ENCODE measurements at places on chromosomes 2 and 18.

DNA sequence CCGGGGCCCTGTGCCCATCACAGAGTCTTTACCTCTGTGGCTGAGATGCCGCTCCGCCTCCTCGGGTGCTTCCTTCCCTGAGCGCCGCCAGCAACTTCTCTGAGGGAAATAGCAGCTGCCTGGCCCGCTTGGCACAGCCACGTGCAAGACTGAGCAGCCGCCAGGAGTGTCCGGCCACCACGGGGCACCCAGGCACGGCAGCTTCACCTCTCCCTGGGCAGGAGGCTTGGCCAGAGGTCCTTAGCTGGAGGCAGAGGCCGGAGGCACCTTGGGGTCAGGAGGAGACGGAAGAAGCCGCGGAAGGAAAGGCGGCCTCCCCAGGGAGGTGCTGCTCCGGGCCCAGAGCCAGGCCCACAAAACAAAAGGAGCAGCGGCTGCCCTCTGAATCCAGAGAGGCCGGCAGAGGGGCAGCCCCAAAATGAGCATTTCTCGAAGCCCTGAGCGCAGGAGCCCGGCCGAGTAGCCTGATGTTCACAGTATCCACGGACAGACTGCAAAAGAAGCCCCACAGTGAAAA, 6.0 kb upstream of the LIMS2 start:
- DNase-seq, result no peak

DNA sequence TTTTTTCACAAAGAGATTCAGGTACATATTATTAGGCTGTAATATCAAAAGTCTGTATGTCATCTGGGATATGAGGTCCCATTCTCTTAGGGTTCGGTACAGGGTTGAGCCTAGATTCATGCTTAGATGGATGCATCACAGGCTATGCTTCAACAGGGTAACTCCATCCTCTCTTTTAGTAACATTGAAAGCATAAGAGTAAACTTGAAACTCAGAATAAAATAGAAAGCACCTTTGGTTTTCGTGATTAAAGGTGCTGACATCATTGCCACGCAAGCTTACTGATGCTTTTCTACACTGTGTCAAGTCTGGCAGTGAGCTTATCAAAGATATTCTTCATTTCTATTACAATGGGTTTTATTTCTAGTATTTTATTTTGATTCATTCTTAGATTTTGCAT, 419.1 kb upstream of the DSEL start:
- no peak for DNase-seq

DNA sequence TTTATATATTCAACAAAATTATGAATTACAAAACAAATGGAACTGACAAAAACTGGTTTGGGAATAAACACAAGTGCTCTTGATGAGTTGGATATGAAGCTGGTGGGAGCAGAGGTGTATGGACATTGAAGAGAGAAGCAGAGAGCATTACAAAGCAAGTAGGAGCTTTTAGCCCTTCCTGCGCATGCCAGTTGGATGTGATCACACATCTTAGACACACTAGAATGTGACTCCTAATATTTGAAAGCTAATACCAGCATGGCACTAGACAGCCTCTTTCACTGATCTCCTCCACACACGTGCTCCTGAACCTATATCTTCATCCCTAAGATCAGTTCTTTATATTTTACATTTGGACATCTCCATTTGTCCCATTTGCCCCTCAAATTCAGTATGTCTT, 298.1 kb downstream of the MTX2 start:
- DNase-seq, result no peak

DNA sequence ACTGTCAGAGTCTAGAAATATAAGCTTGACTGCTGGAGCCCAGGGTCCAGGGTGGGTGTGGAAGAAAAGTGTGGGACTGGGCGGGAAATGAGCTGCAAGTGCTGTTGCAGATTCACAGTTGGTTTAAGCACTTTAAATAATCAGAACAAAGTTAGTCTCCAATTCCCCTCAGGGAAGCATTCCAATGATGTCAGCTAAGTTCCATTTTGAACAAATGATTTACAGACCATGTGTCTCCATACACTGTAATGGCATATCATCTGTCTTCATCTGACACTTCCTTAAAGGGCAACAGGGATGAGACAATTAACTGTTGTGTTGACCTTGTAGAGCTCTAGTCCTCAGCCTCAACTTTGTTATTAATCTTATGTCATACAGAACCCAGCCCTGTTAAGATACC, 31.5 kb upstream of the REG3A start:
- no peak for DNase-seq

- no peak for DNase-seq
Measured at GRCh38 chr2:233387667-233388528, 33.6 kb downstream of the DGKD start.

DNA sequence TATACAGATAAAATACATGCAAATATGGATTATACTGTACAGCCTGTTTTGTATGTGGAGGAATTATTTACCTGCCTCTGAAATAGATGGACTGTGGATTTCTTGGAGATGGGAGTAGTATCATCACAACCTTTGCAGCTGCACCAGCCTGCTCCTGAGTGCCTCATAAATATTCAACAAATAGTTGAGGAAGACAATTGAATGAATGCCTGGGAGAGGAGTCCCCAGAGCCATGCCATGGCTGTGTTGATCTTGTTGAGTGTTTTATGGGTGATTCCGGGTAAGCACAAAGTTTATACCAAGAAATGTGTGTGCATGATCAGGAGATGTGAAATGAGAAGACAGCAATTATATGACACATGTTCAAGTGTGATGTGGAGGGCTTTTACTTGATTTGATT, 225.0 kb downstream of the FHOD3 start:
- no peak for DNase-seq

DNA sequence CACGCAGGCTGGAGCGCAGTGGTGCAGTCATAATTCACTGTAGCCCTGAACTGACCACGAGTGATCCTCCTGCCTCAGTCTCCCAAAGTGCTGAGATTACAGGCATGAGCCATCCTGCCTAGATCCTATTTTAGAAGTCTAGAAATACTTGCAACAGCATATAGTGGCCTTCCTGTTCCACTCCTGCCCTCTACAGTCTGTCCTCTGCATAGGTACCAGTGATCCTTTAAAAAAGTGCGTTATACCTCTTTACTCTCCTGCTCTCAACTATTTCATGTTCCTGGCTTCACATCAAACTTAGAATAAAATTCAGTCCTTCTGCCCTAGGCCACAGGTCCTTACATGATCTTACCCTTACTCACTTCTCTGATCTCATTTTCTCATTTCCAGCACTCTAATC, 6.0 kb downstream of the COMMD1 start:
- no peak for DNase-seq

DNA sequence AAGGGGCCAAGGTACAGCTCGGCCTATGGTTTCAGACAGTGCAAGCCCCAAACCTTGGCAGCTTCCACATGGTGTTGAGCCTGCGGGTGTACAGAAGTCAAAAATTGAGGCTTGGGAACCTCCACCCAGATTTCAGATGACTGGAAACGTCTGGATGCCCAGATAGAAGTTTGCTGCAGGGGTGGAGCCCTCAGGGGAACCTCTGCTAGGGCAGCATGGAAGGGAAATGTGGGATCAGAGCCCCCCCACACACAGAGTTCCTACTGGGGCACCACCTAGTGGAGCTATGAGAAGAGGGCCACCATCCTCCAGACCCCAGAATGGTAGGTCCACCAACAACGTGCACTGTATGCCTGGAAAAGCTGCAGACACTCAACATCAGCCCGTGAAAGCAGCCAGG, 15.0 kb upstream of the DNAH7 start:
- DNase-seq, result no peak

GRCh38 chr2:241041589-241042158, 43.3 kb downstream of the SNED1 start:
- no peak for DNase-seq

DNA sequence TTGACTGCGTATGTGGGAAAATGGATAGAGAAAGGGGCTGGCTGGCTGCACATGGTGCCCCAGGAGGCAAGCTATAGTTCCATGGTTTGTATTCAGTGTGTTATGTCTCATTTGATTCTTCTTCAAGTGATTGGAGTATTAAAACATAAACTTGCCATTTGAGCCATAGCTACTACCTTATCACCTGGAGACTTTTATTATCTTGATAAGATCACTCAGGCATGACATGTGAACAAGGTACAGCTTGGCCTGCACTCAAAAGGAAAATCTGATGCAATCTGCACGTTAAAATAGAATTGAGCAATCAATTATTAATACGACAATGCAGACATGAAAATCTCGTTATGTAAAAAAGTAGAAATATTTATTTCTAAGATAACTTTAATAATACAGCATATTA, 116.9 kb downstream of the RND3 start:
- no peak for DNase-seq

DNA sequence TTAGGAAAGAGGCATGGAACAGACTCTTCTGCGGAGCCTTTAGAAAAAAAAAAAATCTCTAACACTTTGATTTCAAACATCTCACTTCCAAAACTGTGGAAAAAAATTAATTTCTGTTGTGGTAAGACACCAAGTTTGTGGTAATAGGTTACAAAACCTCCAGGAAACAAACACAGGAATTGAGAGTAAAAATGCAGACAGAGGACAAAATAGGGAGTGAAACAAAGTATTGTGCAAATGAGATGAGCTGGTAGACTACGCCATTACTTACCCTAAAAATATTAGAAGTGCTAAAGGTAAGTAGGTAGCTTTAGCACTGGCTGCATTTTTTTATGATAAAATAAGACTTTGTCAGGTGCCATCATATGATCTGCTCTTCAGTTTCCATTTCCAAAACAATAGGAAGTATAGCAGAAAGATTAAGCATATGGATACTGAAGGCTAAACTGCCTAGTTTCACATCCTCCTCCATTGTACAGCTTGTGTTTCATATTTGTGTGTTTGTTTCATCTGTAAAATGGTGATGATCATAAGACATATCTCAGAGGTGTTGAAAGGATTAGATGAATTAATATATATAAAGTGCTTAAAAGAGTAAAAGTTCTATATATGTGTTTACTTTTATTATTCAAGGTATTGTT, 309.2 kb downstream of the NR4A2 start:
- DNase-seq, result no peak

DNA sequence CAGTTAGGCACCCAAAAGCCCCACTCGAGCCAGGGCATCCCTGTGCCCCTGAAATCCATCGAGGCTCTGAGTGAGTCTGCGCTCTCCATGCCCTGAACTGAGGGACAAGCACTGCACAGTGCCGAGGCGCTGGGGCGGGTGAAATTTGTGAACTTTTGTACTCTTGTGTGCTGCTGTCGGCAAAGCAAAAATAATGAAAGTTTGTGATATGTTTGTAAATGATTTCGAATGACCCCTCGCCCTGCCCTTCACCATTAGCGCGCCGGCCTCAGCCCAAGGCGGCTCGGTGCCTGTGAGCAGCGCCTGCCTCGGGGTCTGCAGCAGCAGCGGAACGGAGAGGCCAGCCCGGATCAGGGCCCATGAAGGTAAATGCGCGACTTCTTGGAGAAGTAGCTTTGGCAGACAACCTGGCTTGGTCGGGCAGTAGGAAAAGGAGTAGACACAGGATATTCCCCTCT, 1.8 kb upstream of the HOXD4 start:
- DNase-seq, result no peak

- DNase-seq, result no peak
Measured at GRCh38 chr2:105504459-105504858, 105.6 kb upstream of the FHL2 start.

DNA sequence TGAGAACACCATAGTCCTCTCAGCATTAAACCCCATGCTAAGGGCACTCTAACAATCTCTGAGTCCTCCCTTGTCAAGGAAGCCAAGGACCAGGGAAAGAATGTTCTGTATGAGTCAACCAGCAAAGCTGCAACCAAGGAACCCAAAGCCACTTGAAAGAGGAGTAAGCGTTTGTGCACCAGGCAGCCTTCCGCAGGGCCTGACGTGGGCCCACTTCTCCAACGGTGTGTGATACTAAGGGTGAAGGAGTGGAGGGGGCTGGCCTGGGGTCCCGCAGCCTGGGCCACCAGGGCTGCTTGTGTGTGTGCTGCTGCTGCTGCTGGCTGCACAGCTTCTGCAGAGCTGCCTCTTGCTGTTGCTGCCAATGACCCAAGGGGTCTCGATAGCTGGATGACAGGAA, 30.1 kb upstream of the GALNT14 start:
- no peak for DNase-seq

DNA sequence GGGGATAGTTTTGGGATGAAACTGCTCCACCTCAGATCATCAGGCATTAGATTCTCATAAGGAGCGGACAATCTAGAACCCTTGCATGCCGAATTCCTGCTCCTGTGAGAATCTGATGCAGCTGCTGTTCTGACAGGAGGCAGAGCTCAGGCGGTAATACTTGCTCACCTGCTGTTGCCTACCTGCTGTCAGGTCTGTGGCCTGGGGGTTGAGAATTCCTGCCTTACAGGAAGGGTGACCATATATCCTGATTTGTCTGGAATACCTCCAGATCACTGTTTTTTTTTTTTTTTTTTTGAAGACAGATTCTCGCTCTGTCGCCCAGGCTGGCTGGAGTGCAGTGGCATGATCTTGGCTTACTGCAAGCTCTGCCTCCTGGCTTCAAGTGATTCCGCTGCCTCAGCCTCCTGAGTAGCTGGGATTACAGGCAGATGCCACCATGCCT, 21.7 kb downstream of the ACSL3 start:
- DNase-seq, result no peak

GRCh38 chr18:58143386-58143785, 99.4 kb downstream of the NEDD4L start:
- no peak for DNase-seq

GRCh38 chr2:192197357-192197756, 2.6 kb upstream of the TMEFF2 start:
- DNase-seq, result peak; percentile 13

DNA sequence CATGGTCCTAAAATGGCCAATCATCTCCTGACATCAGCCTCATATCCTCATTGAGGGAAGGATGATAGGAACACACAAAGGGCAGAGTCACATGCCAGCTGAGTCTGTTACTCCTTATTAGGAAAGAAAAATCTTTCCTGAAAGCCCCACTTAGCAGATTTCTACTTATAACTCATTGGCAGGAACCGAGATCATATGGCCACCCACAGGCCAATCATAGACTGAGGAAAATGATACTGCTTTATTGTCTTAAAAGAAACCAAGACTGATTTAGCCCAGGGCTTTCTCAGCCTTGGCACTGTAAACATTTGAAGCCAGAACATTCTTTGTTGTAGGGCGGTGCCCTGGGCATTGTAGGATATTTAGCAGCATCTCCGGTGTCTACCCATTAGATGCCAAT, 18.7 kb downstream of the GKN2 start:
- no peak for DNase-seq

DNA sequence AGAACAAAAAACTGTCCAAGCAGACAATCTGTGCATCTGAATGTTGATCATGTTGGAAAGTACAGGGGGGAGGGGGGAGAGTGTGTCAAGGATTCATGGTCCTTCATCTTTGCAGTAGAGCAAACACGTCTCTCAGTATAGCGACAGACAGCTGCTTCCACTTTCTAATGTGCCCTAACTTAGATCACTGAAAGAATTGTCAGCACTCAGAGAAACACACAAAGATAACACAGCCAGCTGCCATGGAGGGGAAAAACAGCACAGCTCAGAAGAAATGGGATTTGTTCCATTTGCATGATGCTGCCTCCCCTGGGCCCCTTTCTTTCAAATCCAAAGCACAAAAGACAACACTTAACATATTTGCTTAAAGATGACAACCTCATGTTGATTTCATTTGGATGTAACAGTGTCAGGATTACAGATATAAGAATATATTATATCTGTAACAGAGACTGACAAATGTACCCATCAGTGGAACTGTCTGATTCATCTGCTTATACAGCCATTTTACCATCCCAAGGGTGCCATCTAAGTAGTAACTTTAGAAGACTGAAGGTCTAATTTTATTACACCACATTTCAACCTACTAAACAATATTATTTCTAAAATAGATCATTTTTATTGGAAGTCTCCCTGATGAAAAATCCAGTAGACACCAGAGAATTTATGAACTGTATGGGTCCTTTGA, 17.7 kb downstream of the FIGN start:
- DNase-seq, result no peak

All from RWPE1 (cell line).